Small intestine (tissue), 16 donors: ENCODE measurements at places on chromosomes 16 and 17. TPM values are rescaled to one million over a fixed set of nuclear protein-coding genes. Genes with fewer than 3 reads are reported as not detected.

- H3K4me3 ChIP-seq, result no peak overlapping the region
- H3K4me1 ChIP-seq, result no peaks in the 10 kb centered on the region
- peaks cover 24% of the 10 kb centered on the region for H3K27me3 ChIP-seq
- H3K27ac ChIP-seq, result no peak overlapping the region
Observed at GRCh38 chr16:49468611-49469310, 95.2 kb downstream of the C16orf78 start.

DNA sequence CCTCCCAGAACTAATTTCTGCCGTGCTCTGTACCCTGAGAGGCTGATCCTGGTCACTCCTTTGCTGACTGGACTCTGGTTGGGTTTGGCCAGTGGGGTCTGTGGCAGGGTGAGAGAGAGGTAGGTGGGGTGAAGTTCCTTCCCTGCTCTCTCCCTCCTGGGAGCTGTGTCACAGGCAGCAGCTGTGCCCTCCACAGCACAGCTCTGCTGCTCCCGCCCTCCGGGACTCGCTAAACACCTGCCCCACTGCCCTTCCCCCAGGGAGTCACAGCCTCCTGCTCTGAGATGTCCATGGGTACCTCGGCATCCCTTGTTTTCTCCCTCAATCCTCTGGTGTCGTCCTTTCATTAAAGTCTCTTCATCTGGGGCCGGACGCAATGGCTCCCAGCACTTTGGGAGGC is 66.4 kb downstream of the SRCIN1 start:
- no peaks in the 10 kb centered on the region for H3K27me3 ChIP-seq
- H3K36me3 ChIP-seq, result no peaks in the 10 kb centered on the region
- no peak overlapping the region for H3K27ac ChIP-seq

GRCh38 chr17:35447499-35447898 is 1.1 kb downstream of the SLFN13 start:
- H3K27me3 ChIP-seq, result peaks cover 35% of the 10 kb centered on the region
- H3K36me3 ChIP-seq, result no peaks in the 10 kb centered on the region
- peak overlapping the region; percentile 45 for H3K27ac ChIP-seq
- peak overlapping the region; percentile 53 for H3K4me3 ChIP-seq
- no peaks in the 10 kb centered on the region for H3K4me1 ChIP-seq

Gene PRAC1
- not detected for polyA plus RNA-seq

DNA sequence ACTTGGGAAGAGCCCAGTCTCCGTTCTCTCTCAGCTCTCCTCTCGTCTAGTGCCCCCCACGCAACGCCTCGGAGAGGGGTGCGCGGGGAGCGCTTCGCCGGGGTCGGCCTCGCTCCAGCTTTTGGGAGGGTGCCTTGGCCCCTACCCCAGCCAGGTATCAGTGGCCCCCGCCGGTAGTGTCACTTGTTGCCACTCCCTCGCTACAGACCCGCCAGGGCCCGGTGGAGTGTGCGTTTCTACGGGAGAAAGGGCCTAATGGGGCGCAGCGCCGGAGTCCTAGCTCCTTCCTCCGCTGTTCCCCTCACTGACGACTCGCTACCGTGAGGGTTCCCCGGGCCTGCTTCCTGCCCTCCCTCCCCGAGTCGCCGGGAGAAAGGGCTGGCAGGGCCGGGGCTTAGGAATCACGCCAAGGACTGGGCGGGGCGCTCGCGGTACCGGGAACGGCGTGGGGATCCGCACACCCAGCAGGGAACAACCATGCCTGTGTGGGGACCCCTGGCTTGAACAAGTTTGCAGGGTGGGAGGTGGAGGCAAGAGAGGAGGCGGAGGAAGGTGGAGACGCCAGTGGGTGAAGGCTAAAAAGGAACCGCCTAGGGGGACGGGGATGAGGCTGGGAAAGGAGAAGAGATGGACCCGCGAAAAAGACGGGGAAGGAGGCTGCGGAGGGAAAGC is 997 bp upstream of the CDH11 start:
- peak; percentile 48 for DNase-seq
- H3K27ac ChIP-seq, result peak overlapping the region; percentile 17
- no peaks in the 10 kb centered on the region for H3K4me1 ChIP-seq
- no peaks in the 10 kb centered on the region for H3K36me3 ChIP-seq
- peaks cover 52% of the 10 kb centered on the region for H3K27me3 ChIP-seq

DNA sequence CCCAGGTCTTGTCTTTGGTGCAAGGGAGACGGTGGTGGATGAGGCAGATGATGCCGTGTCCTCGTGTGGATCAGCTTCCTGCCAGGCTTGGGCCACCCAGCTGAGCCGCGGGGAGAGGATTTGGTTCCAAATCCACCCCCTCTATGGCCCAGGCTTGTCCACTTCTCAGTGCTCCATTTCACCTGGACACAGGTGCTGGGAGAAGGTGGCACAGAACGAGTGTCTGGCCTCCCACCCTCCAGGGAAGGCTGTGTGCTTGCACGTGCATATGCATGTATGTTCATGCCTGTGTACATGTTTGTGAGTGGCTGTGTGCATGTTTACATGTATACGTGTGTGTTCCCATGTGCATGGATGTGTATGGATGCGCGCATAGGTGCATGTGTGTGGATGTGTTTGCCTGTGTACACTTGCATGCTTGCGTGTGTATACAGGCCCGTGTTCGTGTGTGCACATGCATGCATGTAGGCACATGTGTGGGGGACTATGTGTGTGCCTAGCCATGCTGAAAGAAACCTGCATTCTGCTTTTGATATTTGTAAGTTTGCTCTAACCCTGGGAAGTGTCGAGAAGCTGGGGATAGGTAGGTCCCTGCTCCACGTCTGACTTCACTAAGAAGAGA is 196.3 kb downstream of the IRF8 start:
- H3K4me1 ChIP-seq, result no peaks in the 10 kb centered on the region
- H3K4me3 ChIP-seq, result no peak overlapping the region
- no peaks in the 10 kb centered on the region for H3K36me3 ChIP-seq
- DNase-seq, result no peak
- no peaks in the 10 kb centered on the region for H3K27me3 ChIP-seq

GRCh38 chr16:68506331-68507053 is 32.6 kb upstream of the ZFP90 start:
- H3K36me3 ChIP-seq, result no peaks in the 10 kb centered on the region
- H3K27ac ChIP-seq, result no peak overlapping the region
- DNase-seq, result no peak
- no peak overlapping the region for H3K4me3 ChIP-seq
- no peaks in the 10 kb centered on the region for H3K4me1 ChIP-seq

GRCh38 chr16:51630076-51630475 is 479.0 kb upstream of the SALL1 start:
- H3K27ac ChIP-seq, result no peak overlapping the region
- DNase-seq, result no peak
- H3K4me1 ChIP-seq, result no peaks in the 10 kb centered on the region
- no peak overlapping the region for H3K4me3 ChIP-seq
- no peaks in the 10 kb centered on the region for H3K36me3 ChIP-seq
- no peaks in the 10 kb centered on the region for H3K27me3 ChIP-seq

DNA sequence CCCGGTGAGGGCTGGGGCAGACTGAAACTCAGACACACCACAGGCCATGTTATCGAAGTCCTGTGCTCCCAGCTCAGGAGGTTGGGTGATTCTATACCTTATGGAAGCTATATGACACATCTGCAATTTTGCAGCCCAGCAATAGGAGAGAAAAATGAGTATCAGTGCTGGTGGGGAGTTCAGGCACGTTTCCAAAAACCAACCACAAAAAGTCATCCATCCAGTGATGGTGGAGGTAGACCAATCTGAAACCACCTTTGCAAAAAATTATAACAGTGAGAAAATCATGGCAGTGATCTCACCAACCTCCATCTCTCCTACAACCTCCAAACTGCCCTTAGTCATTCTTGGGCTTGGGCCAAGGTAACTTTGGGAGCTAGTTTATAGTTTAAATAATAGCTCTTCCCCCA is 327.9 kb downstream of the SLC39A11 start:
- H3K27me3 ChIP-seq, result no peaks in the 10 kb centered on the region
- H3K4me3 ChIP-seq, result no peak overlapping the region
- DNase-seq, result no peak
- no peaks in the 10 kb centered on the region for H3K4me1 ChIP-seq

GRCh38 chr17:58354541-58355216 is 2.7 kb upstream of the SUPT4H1 start:
- no peak for DNase-seq
- H3K36me3 ChIP-seq, result peaks cover 54% of the 10 kb centered on the region
- no peak overlapping the region for H3K4me3 ChIP-seq
- H3K27me3 ChIP-seq, result no peaks in the 10 kb centered on the region
- H3K4me1 ChIP-seq, result peaks cover 5% of the 10 kb centered on the region
- no peak overlapping the region for H3K27ac ChIP-seq

- no peaks in the 10 kb centered on the region for H3K4me1 ChIP-seq
- DNase-seq, result no peak
- no peak overlapping the region for H3K27ac ChIP-seq
- H3K27me3 ChIP-seq, result no peaks in the 10 kb centered on the region
Observed at GRCh38 chr16:9521749-9522370, 430.4 kb downstream of the HAPSTR1 start.

- H3K4me1 ChIP-seq, result no peaks in the 10 kb centered on the region
- DNase-seq, result no peak
- peaks cover 3% of the 10 kb centered on the region for H3K27me3 ChIP-seq
Observed at GRCh38 chr16:66342294-66342900, 24.1 kb upstream of the CDH5 start.

Gene ZNF423
- polyA plus RNA-seq, result 10.3 TPM

DNA sequence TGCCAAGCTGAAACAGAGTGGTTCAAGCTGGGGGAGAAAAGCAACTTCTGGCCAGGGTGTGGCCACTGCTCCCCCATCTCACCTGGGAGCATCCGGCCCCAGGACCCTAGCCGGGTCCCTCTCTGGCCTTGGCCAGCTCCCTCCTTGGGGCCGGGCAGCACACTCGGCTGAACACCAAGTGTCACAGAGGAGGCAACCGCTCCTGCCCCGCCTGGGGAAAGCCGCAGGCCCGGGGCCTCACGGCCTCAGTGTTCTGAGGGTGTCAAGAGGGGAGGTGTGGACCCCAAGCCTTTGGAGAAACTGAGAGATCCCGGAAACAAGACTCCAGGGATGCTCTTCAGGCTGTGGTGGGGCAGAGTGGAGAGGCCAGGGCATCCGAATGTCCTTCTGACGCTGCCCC is 88.4 kb downstream of the ENGASE start:
- no peak overlapping the region for H3K4me3 ChIP-seq
- H3K4me1 ChIP-seq, result no peaks in the 10 kb centered on the region
- H3K27me3 ChIP-seq, result no peaks in the 10 kb centered on the region
- H3K27ac ChIP-seq, result no peak overlapping the region
- H3K36me3 ChIP-seq, result no peaks in the 10 kb centered on the region
- DNase-seq, result no peak

Gene QRICH2
- polyA plus RNA-seq, result 2.7 TPM

GRCh38 chr16:11682655-11683096 is 14.4 kb downstream of the SNN start:
- peaks cover 59% of the 10 kb centered on the region for H3K36me3 ChIP-seq
- DNase-seq, result no peak
- no peak overlapping the region for H3K4me3 ChIP-seq
- H3K27me3 ChIP-seq, result no peaks in the 10 kb centered on the region
- H3K27ac ChIP-seq, result peak overlapping the region; percentile 1
- H3K4me1 ChIP-seq, result peaks cover 4% of the 10 kb centered on the region

- peak overlapping the region; percentile 28 for H3K4me3 ChIP-seq
- H3K27me3 ChIP-seq, result no peaks in the 10 kb centered on the region
- H3K36me3 ChIP-seq, result no peaks in the 10 kb centered on the region
- no peak overlapping the region for H3K27ac ChIP-seq
- DNase-seq, result peak; percentile 14
Observed at GRCh38 chr17:62652251-62653001, 25.0 kb downstream of the MRC2 start.

Gene ULK2
- 4.0 TPM for polyA plus RNA-seq

DNA sequence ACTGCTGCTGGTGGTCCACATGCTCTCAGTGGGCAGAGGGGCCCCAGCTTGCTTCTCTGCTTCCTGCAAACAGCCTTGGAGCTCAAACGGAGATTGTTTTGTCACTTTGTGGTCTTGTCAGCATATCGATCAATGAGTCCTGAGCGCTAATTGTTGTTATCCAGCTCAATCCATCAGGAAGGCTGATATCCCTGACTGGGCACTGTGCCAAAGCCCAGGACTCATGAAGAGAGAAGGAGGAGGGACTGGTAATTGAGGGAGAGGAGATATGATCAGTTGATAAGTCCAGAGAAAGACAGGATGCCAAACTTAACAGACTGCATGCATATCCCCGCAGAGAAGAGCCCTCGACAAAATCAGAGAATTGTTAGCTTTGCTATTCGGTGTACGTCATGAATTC is 58.6 kb upstream of the DNAH9 start:
- H3K4me3 ChIP-seq, result no peak overlapping the region
- no peak for DNase-seq
- H3K27me3 ChIP-seq, result no peaks in the 10 kb centered on the region
- no peaks in the 10 kb centered on the region for H3K36me3 ChIP-seq

Gene HAP1
- polyA plus RNA-seq, result 0.22 TPM

- DNase-seq, result no peak
- H3K4me3 ChIP-seq, result no peak overlapping the region
- no peak overlapping the region for H3K27ac ChIP-seq
- no peaks in the 10 kb centered on the region for H3K27me3 ChIP-seq
Observed at GRCh38 chr16:77300256-77300655, 101.0 kb downstream of the SYCE1L start.

Gene DRC7
- polyA plus RNA-seq, result not detected

Gene CNTNAP4
- not detected for polyA plus RNA-seq

Gene KRT25
- not detected for polyA plus RNA-seq

Gene MYH13
- not detected for polyA plus RNA-seq

Gene NPEPPS
- polyA plus RNA-seq, result 43.2 TPM
